ENCODE measurements at places on chromosomes 7 and 10. TPM values are rescaled to one million over a fixed set of nuclear protein-coding genes. Genes with fewer than 3 reads are reported as not detected.
A peak's percentile ranks its signal among the peaks of the same experiment; 100 is the strongest.

GRCh38 chr7:44883961-44884620 is 1.2 kb downstream of the PURB start:
- H3K4me3 ChIP-seq, result peak overlapping the region; percentile 30
- H3K27me3 ChIP-seq, result no peaks in the 10 kb centered on the region
- H3K36me3 ChIP-seq, result no peaks in the 10 kb centered on the region
- DNase-seq, result no peak

DNA sequence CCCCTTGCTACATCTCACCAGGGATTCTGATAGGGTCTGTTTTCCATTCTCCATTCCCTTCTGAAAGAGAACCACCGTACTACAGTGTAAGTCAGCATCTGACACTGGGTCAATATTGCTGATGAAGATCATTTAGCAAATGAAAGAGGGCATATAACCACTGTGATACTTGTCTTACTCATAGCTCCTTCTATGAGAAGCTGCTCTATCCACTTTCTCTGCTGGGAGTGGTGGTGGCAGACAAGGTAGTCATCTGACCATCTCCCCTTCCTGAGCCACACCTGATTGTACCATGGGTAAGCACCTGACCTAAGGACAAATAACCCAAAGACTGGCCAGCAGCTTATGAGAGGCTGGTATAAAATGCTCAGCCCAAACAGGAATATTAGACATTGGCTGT is 220.4 kb downstream of the DOCK4 start:
- no peak for DNase-seq
- no peak overlapping the region for H3K27ac ChIP-seq
- H3K4me3 ChIP-seq, result no peak overlapping the region
- peaks cover 27% of the 10 kb centered on the region for H3K36me3 ChIP-seq
- no peaks in the 10 kb centered on the region for H3K27me3 ChIP-seq
- H3K4me1 ChIP-seq, result peaks cover 30% of the 10 kb centered on the region

- H3K36me3 ChIP-seq, result no peaks in the 10 kb centered on the region
- H3K4me3 ChIP-seq, result no peak overlapping the region
- no peak for DNase-seq
- H3K27me3 ChIP-seq, result no peaks in the 10 kb centered on the region
- no peak overlapping the region for H3K27ac ChIP-seq
These were observed 476.4 kb downstream of the PTPRN2 start for GRCh38 chr7:158111049-158111751.

DNA sequence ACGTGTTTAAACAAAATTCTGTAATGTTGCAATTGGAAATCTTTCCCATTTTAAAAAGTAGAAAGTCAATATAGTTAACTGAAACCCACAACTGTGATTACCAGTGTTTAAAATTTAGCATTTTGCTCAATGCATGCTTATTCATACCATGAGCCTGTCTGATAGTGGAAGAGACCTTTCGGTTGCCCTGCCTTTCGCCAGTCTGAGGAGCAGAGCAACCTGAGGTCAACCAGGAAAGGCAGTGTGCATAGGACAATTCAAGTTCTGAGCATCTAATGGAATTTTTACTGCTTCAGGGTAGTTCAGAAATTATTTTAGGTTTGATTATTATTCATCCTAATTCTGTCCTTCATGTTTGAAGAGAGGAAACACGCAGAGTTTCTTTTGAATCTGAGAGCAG is 100.8 kb downstream of the CUBN start:
- H3K27me3 ChIP-seq, result no peaks in the 10 kb centered on the region
- H3K27ac ChIP-seq, result peak overlapping the region; percentile 99
- no peak for DNase-seq
- no peaks in the 10 kb centered on the region for H3K36me3 ChIP-seq
- no peak overlapping the region for H3K4me3 ChIP-seq

DNA sequence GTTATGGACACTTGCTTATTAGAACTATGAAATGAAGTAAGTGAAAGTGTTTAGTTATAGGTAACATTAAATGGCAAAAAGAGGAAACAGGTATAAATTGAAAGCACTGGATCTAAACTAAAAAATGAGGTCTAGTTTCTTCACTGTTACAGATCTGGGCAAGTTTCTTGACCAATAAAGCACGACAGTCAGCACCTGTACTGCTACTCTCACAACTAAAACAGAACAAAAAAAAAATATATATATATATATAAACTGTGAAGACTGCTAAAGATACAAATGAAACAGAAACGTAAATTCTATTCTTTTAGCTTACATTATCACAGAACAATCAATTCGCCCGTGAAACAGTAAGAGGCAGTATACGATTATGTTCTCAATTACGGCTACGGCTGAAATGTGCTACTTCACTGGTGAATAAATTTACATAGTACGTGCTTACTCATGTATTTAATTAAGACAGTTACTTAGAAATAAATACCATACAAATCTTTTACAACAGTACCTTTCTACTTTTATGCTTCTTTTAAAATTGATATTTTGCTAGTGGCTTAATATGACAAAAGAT is 4.2 kb downstream of the AHR start:
- no peaks in the 10 kb centered on the region for H3K36me3 ChIP-seq
- H3K27ac ChIP-seq, result peak overlapping the region; percentile 10
- no peak overlapping the region for H3K4me3 ChIP-seq
- peak; percentile 87 for DNase-seq

DNA sequence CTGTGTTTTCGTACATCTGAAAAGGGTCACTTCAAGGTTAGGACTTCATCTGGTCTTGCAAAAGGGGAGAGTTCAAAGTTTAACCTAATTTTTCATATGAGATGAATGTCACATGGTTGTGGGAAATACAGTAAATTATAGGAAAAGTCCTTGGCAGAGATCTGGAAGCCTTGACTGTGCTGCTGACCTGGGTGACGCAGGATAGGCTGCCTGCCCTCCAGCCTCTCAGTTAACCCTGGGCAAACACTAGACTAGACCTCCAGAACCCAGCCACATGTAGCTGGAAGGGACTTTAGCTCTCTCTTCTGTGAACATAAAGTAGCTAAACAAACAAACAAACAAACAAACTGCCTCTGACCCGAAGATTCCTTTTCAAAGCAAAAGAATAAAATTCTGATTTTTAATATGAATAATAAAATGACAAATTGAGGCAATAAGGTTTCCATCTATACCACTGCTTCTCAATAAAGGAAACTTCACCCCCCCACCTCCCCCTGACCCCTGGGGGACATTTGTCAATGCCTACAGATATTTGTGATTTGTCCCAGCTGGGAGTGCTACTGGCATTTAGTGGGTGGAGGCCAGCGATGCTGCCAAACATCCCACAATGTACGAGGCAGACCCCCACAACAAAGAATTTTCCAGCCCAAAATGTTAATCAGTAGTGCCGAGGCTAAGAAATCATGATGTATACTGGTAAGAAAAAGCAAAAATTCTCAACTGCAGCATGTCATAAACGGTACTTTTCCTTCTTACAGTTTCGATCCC is 75.2 kb upstream of the PRR15 start:
- no peak for DNase-seq
- H3K4me1 ChIP-seq, result peaks cover 29% of the 10 kb centered on the region
- no peak overlapping the region for H3K4me3 ChIP-seq
- H3K36me3 ChIP-seq, result no peaks in the 10 kb centered on the region
- H3K27me3 ChIP-seq, result no peaks in the 10 kb centered on the region

Gene HOXA4
- total RNA-seq, result 8.1 TPM

Gene ABCB1
- total RNA-seq, result 13.4 TPM

Gene UBE3C
- total RNA-seq, result 77.3 TPM

Gene GPR85
- 0.64 TPM for total RNA-seq
